ENCODE measurements at places on chromosomes 12 and 14.

DNA sequence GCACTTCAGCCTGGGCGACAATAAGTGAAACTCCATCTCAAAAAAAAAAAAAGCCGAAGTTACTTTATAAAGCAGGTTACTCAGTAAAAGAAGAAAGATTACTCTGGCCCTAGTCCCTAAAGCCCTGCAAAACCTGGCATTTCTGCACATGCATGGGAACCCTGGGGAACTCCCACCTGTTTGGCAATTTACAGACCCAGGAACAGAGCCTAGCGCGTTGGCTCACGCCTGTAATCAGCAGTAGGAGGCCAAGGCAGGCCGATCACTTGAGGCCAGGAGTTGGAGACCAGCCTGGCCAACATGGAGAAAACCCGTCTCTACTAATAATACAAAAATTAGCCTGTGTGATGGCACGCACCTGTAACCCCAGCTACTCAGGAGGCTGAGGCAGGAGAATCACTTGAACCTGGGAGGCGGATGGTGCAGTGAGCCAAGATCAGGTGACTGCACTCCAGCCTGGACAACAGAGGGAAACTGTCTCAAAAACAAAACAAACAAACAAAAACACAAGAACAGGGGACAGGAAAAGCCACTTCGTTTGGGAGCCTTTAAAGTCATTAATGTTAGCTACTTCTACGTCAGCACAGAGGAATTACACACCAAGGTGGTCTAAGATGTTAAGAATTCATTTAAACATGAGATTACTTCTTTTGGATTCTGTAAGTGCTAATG is 34.1 kb upstream of the SPTSSA start:
- H3K36me3 ChIP-seq, result no peaks in the 10 kb centered on the region
- H3K27me3 ChIP-seq, result no peaks in the 10 kb centered on the region
- H3K4me3 ChIP-seq, result no peak overlapping the region
- peak overlapping the region; percentile 96 for H3K27ac ChIP-seq

- H3K4me1 ChIP-seq, result no peaks in the 10 kb centered on the region
- no peak overlapping the region for H3K4me3 ChIP-seq
- H3K36me3 ChIP-seq, result no peaks in the 10 kb centered on the region
- DNase-seq, result no peak
Measured at GRCh38 chr12:77549383-77550128, 281.1 kb upstream of the NAV3 start.

GRCh38 chr14:52119030-52119429 is 50.2 kb upstream of the NID2 start:
- H3K36me3 ChIP-seq, result no peaks in the 10 kb centered on the region
- H3K4me1 ChIP-seq, result peaks cover under 1% of the 10 kb centered on the region
- H3K27ac ChIP-seq, result no peak overlapping the region

DNA sequence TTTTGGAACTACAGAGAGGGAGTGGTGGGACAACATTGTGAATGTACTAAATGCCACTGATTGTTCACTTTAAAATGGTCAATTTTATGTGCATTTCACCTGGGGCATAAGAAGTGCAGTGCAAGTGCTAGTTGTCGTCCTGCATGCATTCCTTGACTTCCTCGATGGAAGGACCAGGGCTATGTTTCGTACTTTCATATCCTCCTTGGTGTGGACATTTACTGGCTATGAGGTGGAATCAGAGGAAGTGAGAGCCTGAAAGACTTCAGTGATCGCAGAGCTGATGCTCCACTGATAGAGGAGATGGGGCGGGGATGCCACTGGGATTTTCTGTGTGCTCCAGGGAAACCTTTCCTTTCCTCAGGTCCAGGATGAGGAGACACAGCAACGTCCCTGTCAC is 54.1 kb upstream of the DDX11 start:
- no peak overlapping the region for H3K4me3 ChIP-seq
- DNase-seq, result no peak
- peaks cover 12% of the 10 kb centered on the region for H3K27me3 ChIP-seq
